Epithelial cell of umbilical artery (primary cell): ENCODE measurements at places on chromosomes 12 and 14. TPM values are rescaled to one million over a fixed set of nuclear protein-coding genes. Genes with fewer than 3 reads are reported as not detected.

Gene HOXC9
- not detected in 2 replicates for total RNA-seq

Gene CD27
- not detected in 2 replicates for total RNA-seq

Gene ADGRD1
- 0.15 TPM in 1 of 2 replicates, not detected in the other for total RNA-seq

Gene E2F7
- 2.9 and 6.8 TPM in 2 replicates for total RNA-seq

Gene RNU7-1
- total RNA-seq: not detected in 2 replicates

Gene CAPS2
- 2.3 TPM in 2 replicates for total RNA-seq

Gene AKAP3
- 0.97 and 1.1 TPM in 2 replicates for total RNA-seq

Gene TMEM179
- total RNA-seq: under 0.01 TPM in 1 of 2 replicates, not detected in the other

Gene HOXC12
- total RNA-seq: not detected in 2 replicates

Gene ASCL1
- not detected in 2 replicates for total RNA-seq

Gene PAPOLA
- 103 and 122 TPM in 2 replicates for total RNA-seq

Gene FGF6
- total RNA-seq: not detected in 2 replicates
